ENCODE measurements at places on chromosomes 13 and 19.

DNA sequence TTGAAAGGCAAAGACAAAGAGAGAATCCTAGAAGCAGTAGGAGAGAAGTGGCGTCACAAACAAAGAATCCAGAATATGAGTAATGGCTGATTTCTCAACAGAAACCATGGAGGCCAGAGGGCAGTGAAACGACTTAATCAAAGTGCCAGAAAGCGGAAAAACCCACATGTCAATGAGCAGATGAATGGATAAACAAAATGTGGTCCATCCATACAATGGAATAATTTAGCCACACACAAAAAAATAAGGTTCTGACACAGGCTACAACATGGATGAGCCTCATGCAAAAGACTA, 52.2 kb upstream of the RANBP3 start:
- DNase-seq = no peak

GRCh38 chr19:3543150-3544057, 4.4 kb downstream of the TEKTIP1 start:
- DNase-seq = no peak

DNA sequence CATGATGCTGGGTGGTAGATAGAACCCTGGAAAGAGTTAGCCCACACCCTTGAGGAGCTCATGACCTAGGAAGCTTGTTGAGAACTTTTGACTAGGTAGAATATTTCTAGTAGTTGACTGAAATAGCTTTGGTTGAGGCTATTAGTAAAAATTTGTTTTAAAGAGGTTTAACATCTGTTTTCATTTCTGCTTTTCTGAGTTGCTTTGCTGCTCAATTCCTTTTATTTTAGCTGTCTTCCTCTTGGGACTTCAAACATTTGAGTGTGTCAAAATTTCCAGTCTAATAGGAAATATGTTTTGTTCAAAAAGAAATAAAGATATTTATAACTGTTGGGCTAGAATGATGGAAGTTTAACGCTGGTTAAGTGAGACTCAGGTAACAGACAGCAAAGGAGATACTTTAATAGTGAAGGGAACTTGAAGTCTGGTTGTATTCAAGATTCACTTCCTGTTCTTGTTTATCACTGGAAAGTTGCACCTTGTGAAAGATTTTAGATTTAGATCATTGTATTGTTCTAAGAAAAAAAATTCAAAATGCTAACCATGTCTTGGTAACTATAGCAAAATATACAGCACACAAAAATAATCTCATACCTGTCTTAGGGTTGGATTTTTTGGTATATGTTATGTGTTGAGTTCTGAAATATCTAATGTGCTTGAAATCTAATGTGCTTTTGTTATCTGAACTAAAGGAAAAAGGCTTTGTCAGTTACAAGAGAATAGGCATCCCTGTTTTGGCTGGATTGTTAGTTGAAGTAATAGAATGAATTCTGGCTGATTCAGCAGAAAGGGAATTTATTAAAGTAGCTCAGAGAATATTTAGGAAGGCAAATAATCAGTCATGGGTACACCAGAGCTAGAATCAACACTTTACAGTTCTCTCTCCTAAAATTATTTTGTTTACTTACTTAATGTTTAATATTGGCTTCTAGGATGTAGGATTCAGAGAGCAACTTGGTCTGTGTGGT, 24.4 kb upstream of the GPR18 start:
- no peak for DNase-seq

DNA sequence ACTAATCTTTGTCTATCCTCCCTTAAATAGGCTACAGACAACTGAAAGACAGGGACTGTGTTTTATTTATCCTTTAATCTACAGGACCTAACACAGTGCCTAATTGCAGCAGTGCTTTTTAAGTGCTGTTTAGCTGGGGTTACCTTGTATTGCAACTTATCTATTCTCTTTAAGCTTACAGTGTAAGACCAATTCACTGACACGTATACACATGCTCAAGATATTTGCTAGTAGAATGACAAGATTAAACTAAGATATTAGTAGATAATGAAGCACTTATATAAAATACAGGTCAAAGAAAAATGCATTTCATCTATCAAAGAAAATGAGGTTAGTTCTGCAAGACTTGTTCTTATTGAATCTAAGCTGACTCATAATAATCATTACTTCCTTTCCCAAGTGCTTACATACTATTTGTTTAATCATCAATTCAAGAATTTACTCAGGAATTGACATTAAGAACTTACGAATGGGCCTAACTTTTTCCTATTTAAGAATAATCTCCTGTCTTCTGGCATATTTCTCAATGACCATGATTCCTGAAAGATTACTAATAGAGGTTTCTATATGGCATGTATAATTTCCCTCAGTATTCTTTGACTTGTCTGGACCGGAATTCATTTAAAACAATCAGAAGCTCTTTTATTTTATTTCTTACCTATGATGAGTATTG, 75.8 kb upstream of the MAB21L1 start:
- no peak for DNase-seq

- DNase-seq = no peak
These were observed 1141.0 kb upstream of the PRR20A start for GRCh38 chr13:55999709-56000108.

GRCh38 chr13:62302341-62302740, 886.7 kb upstream of the PCDH20 start:
- DNase-seq = no peak

DNA sequence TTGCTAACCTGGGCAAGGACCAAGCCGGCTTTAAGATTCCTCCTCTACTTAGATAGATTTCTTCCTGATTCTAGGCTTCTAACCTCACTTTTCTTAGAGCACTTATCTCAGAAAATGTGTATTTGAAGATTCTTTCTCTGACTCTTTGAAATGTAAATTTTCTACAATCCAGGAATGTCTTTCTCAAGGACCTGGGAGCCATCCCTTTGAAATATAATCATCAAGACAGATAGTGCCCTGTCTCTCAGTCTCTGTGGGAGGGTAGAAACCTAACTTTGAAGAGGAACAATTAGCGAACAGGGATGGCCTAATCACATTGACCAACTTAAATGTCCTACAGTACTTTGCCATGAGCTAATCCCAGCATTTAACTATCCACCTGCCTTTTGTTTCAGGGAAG, 1646.0 kb downstream of the PCDH9 start:
- DNase-seq = no peak

- no peak for DNase-seq
These were observed 10.5 kb upstream of the ATP11A start for GRCh38 chr13:112679381-112679780.

DNA sequence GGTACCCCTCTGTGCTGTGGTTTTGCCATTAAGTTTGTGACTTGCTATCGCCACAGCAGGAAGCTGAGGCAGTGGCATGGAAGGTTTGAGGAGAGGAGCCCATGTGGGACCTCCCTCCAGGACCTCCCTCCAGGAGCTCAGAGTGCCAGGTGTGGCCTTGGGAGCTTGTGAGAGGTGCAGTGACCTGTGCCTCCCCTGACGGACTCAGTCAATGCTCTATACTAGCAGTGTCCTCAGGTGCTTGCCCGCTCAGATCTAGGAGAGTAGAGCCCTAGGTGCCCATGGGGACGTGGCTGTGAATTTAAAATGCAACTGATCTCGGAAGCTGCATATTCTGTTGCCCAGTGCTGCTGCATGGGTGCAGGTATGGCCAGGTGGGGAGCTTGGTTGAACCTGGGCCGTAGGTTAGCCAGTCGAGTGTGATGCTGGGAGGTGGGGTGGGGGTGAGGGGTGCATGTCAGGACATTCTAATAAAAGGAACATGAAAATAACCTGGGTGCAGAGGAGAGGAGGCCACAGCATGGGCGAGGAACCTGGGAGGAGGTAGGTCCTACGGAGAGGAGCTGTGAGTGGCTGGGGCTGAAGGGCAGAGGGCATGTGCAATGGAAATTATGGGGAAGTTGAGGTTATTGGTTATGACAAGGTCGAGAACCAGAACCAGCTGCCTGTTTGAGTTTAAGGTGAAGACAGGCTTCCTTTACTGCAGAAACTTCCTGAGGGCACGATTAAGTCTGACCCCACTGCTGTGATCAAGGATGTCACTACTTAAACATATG, 41.6 kb downstream of the TEX29 start:
- DNase-seq = no peak

- no peak for DNase-seq
These were observed 448.1 kb downstream of the DIAPH3 start for GRCh38 chr13:59715611-59716010.

- no peak for DNase-seq
These were observed 585.7 kb upstream of the GPC6 start for GRCh38 chr13:92640936-92641335.

DNA sequence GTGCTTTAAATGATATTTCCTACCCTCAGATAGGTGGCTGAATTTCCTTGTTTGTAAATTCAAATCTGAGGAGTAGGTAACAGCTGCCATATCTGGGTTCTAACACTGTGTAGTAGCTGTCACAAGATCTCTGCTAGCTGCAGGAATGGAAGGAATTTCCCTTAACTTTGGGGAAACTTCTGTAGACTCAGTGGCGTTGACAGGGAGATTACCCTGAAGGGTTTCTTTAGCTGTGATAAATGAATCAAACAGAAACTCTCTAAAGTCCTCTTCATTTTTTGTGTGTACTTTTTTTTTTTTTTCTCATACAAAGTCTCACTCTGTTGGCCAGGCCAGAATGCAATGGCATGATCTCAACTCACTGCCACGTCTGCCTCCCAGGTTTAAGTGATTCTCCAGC, 5.3 kb upstream of the EPSTI1 start:
- DNase-seq = no peak

DNA sequence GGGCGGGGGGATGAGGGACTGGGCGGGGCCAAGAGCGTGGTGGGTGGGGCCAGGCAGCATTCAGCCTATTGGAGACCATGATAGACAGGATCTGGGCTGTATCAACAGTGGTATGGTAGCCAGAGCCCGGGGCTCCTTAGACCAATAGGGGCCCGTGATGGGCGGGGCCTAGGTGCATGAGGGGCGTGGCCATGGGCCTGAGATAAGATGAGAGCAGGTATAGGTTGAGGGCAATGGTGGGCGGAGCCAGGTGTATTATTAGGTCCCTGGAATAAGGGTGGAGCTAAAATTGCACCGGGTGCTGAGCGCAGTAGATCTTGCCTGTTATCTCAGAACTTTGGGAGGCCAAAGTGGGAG, 5.3 kb downstream of the ABCA7 start:
- DNase-seq = no peak

GRCh38 chr13:44422755-44423643, 49.4 kb downstream of the SERP2 start:
- DNase-seq = no peak

DNA sequence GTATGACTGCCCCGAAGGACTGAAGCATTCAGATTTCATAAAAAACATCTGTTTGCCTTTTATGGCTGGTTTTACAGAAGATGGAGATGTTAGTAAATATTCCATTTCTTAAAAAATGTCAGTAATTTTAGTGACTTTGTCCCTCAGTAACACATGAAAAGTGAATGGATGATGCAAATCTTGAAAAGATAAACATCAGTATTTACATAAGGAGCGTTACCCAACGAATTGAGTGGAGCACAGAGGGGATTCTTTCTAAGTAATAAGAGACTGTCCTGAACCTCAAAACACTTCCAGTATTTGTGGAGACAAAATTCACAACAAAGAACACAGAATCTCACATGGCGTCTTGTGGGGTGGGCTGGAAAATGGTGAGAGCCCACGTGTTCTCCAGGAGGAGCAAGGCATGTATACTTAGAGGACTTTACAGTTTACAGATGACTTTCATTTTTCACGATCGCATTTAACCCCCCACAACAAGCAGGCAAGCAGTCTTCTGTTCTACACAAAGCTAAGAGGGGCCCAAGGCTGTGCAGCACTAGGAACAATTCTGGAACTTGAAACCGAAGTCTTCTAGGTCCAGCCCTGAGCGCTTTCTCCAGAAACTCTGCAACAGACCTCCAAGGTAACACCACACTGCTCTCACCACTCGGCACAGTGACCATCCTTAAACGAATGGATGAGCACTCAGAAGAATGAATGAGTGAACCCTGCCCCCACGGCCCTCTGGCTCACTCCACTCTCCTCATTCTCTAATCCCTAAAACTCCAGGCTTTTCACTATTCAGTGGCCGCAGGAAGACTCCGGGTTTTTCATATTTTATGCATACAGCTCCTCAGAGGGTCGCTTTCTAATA, 709.8 kb downstream of the UQCRFS1 start:
- no peak for DNase-seq

DNA sequence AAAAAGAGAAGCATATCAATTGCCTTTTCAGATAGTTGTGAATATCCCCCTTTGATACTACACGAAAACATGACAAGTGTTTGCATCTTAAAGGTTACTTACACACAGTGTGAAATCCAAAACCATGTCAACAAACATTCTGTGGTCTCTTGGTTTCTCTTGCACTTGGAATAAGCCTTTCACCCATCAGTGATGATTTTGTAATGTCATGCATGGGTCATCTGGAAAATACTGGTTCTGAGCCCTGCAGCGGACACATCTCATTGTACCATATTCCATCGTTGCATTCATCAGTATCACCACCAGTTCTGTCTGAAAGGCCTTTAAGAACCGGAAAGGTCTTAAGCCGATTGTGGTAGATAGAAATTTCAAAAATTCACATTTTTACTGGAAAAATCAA, 65.4 kb upstream of the SOX1 start:
- DNase-seq = no peak

GRCh38 chr13:54196684-54197083, 1168.1 kb downstream of the OLFM4 start:
- no peak for DNase-seq

GRCh38 chr19:56106397-56106849, 14.7 kb downstream of the ZNF787 start:
- DNase-seq = no peak

DNA sequence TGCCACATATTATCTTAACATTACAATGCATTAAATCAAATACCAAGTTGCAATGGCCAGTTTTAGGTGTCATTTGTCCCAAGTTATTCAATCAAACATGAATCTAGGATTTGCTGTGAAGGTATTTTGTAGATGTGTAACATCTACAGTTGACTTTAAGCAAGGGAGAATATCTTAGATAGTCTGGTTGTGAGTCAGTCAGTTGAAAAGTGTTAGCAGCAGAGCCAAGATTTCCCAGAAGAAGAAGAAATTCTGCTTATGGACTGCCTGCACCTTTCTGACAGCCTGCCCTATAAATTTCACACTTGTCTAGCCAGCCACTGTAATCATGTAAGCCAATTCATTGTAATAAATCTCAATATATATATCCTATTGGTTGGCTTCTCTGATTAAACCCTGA, 41.3 kb upstream of the INTS6 start:
- DNase-seq = no peak

GRCh38 chr13:19782049-19782726, 557 bp downstream of the PSPC1 start:
- DNase-seq = no peak

- no peak for DNase-seq
These were observed 4.9 kb upstream of the LYPD3 start for GRCh38 chr19:43470288-43470687.
